Chondrocyte (in vitro differentiated cells): ENCODE measurements at places on chromosomes 2 and 18. TPM values are rescaled to one million over a fixed set of nuclear protein-coding genes. Genes with fewer than 3 reads are reported as not detected.
A peak's percentile ranks its signal among the peaks of the same experiment; 100 is the strongest.

DNA sequence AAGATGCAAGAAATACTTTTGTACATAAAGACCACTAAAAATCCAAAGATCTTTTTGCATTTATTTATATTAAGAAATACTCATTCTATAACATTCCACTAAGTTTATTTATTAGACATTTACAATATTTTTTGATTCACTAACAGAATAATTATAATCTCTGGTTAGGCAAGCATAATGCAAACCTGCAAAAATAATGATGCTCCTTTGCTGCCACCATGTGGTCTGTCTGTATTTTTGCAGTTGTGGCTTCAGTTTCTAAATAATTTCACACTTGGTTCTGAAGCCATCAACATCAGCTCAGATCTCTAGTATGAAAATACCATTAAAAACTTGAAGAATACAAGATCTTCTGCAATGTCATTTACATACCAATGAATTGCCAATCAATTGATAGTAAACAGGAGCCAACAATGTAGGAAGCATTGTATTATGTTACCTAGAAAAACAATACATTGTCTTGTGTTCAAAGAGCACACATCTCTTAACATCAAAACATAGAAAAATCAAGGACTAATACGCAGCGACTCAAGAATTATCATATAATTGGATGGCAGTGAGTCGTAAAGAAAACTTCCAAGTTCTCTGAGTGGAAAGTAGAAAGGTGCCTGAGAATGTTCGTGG, 28.8 kb upstream of the WDR75 start:
- H3K36me3 ChIP-seq = no peaks in the 10 kb centered on the region
- DNase-seq = no peak
- H3K4me3 ChIP-seq = no peak overlapping the region
- no peaks in the 10 kb centered on the region for H3K27me3 ChIP-seq

DNA sequence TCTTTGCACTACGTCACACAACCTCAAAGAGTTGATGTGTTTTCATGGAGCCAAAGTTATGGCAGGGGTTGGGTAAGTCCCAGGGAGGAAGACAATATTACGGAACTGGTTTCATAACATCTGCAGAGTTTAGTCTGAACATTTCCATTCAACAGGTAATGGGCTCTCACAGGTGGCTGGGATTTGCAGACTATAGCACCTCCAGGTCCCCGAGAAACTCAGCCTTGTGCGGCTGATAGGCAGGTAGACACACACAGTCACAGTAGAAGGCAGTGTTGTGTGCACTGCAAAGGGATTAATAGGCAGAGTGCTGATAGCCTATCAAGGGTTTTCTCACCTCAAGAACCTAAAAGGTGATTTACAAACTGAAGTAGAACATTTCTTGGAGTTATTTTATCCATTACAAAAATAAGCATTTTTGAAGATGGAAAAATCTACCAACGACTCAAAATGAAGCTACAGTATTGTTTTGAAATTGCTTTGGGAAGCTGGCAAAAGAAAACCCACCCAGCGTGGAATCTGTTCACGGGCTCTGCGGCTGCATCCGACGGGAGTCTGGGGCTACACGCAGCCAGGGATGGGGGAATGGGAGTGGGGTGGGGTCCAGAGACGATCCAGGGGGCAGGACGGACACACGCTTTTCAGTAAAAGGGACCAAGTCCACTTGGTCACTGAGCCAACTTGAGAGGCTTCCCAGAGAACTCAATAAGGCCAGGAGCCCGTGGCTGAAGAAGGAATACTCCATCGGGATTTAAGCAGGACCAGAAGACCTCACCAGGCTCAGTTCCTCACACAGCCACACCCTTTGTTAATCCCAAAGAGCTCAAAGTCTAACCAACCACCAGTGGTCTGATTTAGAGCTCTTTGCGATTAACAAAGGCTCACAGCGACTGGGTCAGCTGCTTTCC, 82.9 kb downstream of the CHRNA1 start:
- peak overlapping the region; percentile 80 for H3K4me3 ChIP-seq
- H3K27me3 ChIP-seq = no peaks in the 10 kb centered on the region
- peaks cover 46% of the 10 kb centered on the region for H3K4me1 ChIP-seq
- no peak for DNase-seq
- H3K27ac ChIP-seq = peak overlapping the region; percentile 65
- H3K36me3 ChIP-seq = no peaks in the 10 kb centered on the region

- no peaks in the 10 kb centered on the region for H3K27me3 ChIP-seq
- H3K36me3 ChIP-seq = no peaks in the 10 kb centered on the region
- DNase-seq = no peak
- peak overlapping the region; percentile 82 for H3K27ac ChIP-seq
These were observed 26.1 kb upstream of the SETBP1 start for GRCh38 chr18:44654573-44654972.

The UGT1A1 gene
- not detected in 3 replicates for total RNA-seq

The WNT6 gene
- not detected in 3 replicates for total RNA-seq

The AKAIN1 gene
- total RNA-seq = not detected in 3 replicates

DNA sequence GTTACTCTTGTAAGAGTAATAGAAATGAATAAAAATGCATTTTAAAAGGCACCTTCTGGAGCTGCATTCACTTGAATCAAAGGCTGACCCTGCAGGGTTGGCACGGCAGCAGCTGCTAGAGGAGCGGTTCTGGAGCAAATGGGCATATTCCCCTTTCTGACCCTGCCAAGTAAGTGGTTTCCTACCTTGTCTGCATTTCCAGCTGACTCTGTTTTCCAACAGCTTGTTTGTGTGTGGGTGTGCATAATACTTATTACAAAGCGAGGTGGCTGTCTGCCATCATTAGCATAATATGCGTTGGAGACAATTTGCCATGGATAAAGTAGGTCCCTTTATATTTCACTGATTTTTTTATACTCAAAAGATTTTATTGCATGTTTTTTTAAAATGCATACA, 21.3 kb upstream of the TTN start:
- peaks cover 18% of the 10 kb centered on the region for H3K27me3 ChIP-seq
- no peak for DNase-seq
- no peaks in the 10 kb centered on the region for H3K4me1 ChIP-seq

The CXCR4 gene
- total RNA-seq = not detected in 3 replicates

GRCh38 chr2:160232905-160233475, 32.9 kb upstream of the ITGB6 start:
- H3K27me3 ChIP-seq = no peaks in the 10 kb centered on the region
- peak overlapping the region; percentile 37 for H3K27ac ChIP-seq
- H3K4me3 ChIP-seq = no peak overlapping the region

The PARD3B gene
- total RNA-seq = 24.3 to 39.6 TPM (median 24.9 TPM) in 3 replicates

DNA sequence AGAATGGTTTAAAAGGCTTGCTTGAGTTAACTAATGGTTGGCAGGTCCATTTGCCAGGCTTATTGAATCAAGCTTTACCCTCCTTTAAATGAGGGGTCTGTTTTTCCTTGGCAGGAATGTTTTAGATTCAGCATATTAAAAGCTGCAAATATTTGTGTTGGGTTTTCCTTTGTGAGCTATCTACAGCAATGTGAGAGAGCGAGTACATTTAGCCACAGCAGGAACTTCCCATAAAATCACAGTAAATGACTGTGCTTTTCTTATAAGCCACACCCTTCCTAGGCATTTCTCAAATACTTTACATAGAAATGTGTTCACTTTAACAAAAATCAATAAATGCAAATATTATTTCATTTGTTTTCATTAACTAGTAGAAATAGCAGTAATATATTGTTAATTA, 23.9 kb downstream of the CALCRL start:
- no peaks in the 10 kb centered on the region for H3K27me3 ChIP-seq
- H3K4me3 ChIP-seq = no peak overlapping the region
- H3K27ac ChIP-seq = peak overlapping the region; percentile 87
- peaks cover 39% of the 10 kb centered on the region for H3K4me1 ChIP-seq
- no peak for DNase-seq

DNA sequence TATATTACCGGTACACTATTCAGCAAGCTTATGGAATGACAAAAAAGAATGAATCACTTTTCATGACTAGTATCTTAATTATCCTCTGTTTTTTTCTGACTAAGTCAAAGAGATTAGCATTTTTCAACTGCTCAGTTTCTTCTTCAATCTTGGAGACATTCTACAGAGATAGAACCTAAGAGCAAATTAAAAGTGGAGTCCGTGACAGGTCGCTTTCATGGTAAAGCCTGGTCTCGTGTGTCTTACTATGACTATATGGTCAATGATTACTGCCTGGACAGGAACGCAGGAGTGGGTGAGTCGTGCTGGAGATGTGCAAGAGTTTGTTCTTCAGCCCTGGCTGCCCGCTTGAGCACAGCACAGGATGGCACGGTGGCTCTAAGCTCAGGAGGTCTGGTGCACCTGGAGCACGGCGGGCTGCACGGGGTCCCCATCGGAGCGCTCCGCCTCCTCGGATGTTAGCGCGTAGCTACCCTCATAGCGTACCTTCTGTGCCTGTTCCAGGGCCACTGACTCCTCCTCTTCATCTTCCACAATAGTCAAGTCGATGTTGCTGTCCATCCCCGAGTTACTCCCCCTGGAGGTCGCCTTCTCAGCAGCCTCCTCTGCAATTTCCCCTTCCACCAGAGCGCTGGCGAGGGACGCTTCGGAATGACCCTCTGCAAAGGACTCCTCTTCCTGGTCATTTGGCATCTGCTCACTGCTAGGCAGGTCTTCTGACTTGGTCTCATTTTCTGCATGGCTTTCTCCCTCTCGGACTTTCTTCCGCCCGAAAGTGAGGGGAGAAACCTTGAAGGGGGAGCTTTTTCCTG, 11.1 kb downstream of the CAVIN2 start:
- H3K4me3 ChIP-seq = no peak overlapping the region
- peaks cover 15% of the 10 kb centered on the region for H3K4me1 ChIP-seq
- no peaks in the 10 kb centered on the region for H3K36me3 ChIP-seq
- no peaks in the 10 kb centered on the region for H3K27me3 ChIP-seq
- no peak for DNase-seq

DNA sequence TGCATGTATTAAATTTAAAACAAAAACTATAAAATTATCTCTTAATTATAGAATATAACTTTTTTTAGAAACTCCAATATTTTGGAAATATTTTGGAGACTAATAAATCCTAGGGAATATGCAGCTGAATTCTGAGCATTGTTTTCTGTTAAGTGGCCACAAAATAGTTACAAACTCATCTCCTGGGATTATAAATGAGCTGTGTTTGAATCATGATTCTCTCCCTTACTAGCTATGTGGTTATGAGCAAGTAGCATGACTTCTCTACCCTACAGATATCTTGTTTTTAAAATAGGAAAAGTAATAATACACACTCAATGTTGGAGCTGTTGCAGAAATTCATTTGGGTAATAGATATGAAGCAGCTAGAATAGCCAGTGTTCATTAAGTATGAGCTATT, 137.9 kb upstream of the ITGA4 start:
- no peaks in the 10 kb centered on the region for H3K4me1 ChIP-seq
- DNase-seq = no peak
- no peaks in the 10 kb centered on the region for H3K27me3 ChIP-seq
- no peaks in the 10 kb centered on the region for H3K36me3 ChIP-seq
- H3K27ac ChIP-seq = no peak overlapping the region

The NXPH2 gene
- not detected in 3 replicates for total RNA-seq

GRCh38 chr2:84844141-84844540, 36.7 kb downstream of the TRABD2A start:
- peaks cover 10% of the 10 kb centered on the region for H3K27me3 ChIP-seq
- H3K27ac ChIP-seq = no peak overlapping the region
- no peak overlapping the region for H3K4me3 ChIP-seq

- H3K4me1 ChIP-seq = no peaks in the 10 kb centered on the region
- peak; percentile 72 for DNase-seq
- H3K27me3 ChIP-seq = no peaks in the 10 kb centered on the region
These were observed 216.6 kb downstream of the HDAC4 start for GRCh38 chr2:239184179-239184578.

GRCh38 chr18:52499644-52500043, 159.6 kb downstream of the DCC start:
- H3K27ac ChIP-seq = no peak overlapping the region
- H3K36me3 ChIP-seq = no peaks in the 10 kb centered on the region
- no peaks in the 10 kb centered on the region for H3K4me1 ChIP-seq
- no peak overlapping the region for H3K4me3 ChIP-seq
- H3K27me3 ChIP-seq = no peaks in the 10 kb centered on the region

DNA sequence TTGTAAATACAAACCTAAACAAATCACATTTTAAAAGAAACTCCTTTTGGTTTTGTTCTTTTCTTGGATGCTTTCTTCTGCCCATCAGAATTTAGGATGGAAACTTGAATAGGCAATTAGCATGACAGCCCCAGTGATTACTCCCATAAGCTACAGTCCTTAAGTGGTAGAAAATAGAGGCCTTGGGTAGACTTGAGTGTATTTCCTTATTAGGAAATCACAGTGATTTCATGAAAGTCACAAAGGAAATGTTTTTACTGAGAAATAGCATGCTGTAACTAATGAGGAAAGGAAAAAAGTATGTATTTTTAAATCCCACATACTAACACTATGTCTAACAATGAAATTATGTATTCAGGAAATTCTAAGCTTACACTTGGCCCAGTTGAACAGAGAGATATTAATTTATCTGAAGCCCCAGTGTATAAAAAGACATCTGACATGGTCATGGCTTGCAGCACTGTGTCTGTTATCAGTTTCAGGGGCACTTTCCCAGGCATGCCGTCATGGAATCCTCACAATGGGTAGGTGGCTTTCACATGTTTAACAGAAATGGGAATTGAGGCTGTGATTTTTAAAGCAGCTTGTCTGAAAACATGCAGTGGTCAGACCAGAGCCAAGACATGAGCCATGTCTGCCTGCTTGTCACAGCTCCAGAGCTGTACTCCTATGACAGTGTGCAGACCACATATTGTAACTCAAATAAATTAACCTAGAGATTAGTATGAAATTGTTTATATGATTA, 79.7 kb upstream of the TRIB2 start:
- no peaks in the 10 kb centered on the region for H3K27me3 ChIP-seq
- H3K4me3 ChIP-seq = no peak overlapping the region
- DNase-seq = no peak

The CNGA3 gene
- total RNA-seq = not detected in 3 replicates

DNA sequence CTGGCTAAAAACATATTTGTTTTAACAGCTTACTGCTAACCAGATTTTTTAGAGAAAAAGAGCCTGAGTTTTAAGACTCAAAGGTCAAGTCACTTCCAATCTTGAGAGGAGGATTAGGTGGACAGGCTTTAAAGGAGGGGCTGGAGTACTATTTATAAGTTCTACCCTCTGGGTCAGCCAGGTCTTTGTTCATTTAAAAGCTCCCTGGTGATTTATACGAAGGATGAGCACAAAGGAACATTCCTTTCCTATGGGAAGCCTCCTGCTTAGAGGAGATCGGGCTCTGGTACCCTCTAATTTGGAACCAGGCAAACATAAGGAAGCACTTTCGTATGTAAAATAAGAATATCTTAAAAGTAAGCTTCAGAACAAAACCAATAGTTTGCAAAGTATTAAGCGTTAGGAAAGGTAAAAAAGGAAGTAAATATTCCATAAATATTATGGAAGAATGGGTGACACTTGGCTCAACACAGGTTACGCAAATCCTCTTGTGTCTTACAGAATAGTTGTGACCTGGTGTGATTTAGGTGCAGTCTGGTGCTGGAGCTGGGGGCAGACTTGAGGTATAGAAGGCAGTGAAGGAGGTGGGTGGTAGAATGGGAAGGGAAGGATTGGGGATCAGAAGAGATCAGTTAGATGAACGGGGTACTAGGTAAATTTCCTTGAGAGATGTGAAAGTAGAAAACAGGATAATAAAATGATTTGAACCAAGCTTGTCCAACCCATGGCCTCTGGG, 35.6 kb downstream of the PDE6D start:
- H3K4me1 ChIP-seq = peaks cover 7% of the 10 kb centered on the region
- no peak for DNase-seq
- H3K27me3 ChIP-seq = no peaks in the 10 kb centered on the region
- H3K27ac ChIP-seq = no peak overlapping the region
- H3K36me3 ChIP-seq = no peaks in the 10 kb centered on the region

- H3K36me3 ChIP-seq = no peaks in the 10 kb centered on the region
- H3K27me3 ChIP-seq = no peaks in the 10 kb centered on the region
- DNase-seq = no peak
- no peak overlapping the region for H3K4me3 ChIP-seq
- no peak overlapping the region for H3K27ac ChIP-seq
These were observed 124.9 kb upstream of the PIEZO2 start for GRCh38 chr18:11274144-11274794.

The FAM237A gene
- not detected in 3 replicates for total RNA-seq
